ENCODE measurements at places on chromosomes 16 and 17. TPM values are rescaled to one million over a fixed set of nuclear protein-coding genes. Genes with fewer than 3 reads are reported as not detected.

GRCh38 chr17:81423698-81424071 is 28.4 kb downstream of the BAHCC1 start:
- DNase-seq = no peak

DNA sequence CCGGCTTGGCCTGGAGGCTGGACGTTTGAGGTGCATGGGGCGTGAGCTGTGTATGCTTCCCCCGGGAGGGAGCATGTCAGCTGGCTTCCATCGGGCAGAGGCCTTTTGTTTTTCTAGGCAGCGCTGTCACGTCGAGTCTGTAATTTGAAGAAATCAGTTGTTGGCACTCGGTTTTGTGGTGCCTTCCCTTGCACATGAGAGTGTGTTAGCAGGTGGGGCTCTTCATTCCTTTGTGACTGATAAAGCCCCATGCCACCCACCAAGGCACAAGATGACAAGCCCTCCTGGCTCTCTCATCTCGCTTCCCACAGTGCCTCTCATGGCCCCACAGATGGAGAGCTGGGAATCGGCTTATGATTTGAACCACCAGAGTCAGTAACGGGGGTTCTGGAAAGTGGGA is 72.1 kb downstream of the BANP start:
- DNase-seq = no peak

DNA sequence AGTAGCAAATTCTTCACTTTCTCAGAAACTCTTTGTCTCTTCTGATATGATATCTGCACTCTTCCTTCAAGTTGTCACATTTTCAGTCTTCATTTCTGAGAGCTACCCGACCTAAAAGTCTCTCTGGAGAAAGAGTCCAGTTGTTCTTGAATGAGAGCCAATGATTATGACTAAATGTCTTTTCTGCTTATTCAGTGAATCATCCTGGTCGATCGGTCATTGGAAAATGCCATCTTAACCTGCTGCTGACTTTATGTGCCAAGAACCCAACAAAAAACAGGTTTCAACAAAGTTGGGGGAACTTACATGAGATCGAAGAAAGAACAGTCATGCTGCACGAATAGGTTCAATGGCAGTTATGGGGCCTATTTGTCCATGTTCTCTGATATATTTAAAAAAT is 15.9 kb downstream of the SOX9 start:
- no peak for DNase-seq

- peak; percentile 43 for DNase-seq
Measured at GRCh38 chr17:39576187-39576586, 31.5 kb downstream of the NEUROD2 start.

DNA sequence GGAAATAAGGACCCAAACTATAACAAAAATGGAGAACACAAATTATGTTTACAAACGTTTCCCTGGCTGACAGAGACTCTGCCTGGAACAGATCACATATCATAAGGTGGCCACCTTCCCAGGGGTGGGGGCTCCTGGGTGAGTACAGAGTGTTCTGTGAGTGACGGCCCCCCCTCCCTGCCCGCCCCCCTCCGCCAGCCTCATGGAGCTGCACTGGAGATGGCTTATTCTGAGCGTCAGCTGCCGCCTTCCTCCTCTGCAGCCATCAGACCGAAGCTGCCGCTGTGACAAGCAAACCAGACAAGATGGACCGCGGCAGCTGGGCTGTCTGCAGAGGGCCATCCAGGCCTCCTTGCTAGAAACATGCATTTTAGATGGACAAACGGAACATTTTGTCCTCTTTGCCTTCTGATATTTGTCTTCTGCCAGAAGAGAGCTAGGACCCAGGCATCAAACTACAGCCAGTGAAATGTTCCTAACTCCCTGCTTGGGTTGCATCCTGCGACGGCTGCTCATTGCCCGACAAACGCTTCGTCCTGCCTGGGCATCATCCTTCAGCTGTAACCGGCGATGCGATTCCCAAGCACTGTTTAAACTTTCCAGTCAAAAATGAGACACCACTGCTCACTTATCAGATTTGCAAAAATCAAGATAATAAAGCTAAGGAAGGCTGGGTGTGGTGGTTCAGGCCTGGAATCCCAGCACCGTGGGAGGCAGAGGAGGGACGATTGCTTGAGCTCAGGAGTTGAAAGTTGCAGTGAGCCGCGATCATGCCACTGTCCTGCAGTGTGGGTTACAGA is 15.3 kb upstream of the RPTOR start:
- DNase-seq = no peak

DNA sequence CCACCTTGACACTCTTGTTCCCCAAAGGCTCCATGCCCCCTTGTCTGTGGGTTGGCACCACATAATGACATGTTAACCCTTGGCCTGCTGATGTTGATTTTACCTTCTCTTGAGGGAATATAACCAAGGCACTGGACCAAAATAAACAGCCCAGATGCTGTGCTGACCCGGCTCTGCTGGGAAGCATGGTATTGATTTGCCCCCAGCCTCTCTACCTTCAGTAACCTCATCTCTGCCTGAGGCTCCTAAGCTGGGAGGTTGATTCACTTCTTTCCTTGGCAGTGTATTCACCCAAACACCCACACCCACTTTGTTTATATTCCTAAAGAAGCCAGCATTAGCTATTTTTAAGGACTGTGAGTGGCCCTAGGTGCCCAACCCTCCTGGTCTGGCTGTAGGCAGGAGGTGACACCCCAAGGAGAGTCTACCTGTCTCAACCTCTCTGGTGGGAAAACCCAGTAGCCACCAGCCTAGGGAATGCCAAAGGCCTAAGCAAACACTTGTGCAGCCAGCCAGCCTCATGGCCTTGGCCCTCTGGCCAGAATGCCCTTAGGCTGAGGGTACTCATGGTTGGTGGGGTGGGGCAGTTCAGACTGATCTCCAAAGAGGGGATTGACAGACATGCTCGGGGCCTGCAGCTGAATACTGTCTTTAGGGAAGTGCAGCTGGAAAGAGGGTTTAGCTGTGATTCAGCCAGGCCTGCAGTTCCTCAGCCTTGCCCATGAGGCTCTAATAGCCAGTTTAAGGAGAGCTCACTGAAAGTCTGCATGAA is 42.7 kb downstream of the GNAO1 start:
- DNase-seq = no peak

DNA sequence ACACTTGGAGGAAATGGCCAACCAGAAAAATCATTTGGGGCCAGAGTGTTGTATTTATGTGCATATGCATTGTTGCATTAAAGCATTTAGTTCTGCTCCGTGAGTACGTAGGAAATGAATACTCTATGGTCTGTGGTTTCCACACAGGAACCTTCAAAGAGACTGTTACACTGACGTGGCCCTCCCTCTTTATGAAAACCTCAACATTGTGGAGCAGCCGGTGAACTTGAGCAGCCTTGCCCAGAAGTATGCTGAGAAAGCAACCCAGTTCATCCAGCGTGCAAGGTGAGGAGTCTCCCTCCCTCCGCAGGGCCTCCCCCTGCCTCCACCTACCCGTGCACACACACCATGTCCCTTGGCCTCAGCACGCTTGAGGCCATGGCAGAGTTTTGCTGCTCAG is 65.2 kb downstream of the ARSG start:
- no peak for DNase-seq

- DNase-seq = no peak
Measured at GRCh38 chr16:69925311-69925710, 25.8 kb upstream of the CLEC18A start.

DNA sequence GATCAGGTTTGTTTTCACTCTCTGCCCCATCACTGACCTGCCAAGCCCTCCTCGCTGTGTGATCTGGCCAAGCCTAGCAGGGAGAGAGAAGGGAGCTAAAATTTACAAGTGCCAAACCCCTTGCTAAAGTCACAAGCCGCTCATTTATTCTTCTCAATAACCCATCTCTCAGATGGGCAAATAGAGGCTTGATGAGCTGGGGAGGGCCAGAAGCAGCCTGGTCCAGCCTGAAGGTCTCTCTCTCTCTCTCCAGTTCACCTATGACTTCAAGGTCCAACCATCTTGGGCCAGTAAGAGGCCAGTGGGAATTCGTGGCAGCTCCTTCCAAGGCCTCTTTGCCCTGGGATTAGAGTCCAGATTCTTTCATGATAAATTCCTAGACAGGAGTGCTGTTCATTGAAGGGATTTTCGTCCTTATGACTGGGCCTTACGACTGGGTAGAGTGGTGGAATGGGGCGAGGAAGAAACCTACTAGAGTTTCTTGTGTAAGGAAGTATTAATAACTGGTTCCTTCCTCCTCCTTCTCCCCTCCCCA is 3.4 kb downstream of the CA7 start:
- no peak for DNase-seq

- DNase-seq = no peak
Measured at GRCh38 chr17:2713881-2714280, 2.3 kb upstream of the CLUH start.

DNA sequence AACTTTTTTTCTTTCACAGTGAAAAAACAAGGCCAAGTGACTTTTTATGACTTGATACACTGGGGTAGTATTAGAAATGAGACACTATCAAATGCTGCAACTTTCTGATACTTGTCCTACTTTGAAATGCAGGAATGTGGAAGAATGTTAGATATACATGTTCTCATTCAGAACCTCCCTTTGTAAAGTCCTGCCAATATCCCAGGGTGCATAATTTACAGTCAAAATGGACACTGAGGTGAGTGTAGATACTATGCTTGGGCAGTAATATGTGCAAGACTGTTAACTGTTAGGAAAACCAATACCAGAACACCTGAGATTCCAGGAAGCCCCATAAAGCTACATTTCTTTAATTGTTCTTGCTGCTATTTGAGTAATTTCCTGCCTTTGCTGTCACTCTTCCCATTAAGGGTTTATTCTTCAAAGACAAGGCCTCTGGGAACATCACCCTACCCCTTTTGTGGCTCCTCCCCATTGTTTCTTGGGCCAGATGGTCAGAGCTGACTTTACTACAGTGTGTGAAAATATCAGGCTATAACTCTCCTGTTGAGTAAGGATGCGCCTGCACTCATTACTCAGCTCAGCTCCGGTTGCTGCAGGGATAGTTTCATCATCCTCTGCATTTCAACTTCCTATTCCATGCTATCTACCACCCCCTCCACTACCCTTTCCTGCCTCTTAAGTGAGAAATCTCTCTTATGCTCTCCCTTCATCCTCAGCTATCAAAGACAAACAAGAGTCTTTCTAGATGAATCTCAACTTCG is 48.7 kb downstream of the TMEM100 start:
- DNase-seq = no peak

DNA sequence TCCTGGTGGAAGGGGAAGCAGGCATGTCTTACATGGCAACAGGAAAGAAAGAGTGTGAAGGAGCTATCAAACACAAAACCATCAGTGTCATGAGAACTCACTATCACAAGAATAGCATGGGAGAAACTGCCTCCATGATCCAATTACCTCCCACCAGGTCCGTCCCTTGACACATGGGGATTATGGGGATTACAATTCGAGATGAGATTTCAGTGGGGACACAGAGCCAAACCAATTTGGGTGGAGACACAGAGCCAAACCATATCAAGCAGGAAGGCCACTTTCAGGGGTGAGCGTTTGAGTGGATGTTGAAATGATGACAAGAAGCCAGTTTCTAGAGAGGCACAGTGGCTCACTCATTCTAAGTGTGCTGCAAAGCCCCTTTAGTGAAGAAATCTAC is 143.8 kb downstream of the CPPED1 start:
- DNase-seq = no peak

- DNase-seq = no peak
Measured at GRCh38 chr17:64741038-64741641, 79.0 kb upstream of the SMURF2 start.

DNA sequence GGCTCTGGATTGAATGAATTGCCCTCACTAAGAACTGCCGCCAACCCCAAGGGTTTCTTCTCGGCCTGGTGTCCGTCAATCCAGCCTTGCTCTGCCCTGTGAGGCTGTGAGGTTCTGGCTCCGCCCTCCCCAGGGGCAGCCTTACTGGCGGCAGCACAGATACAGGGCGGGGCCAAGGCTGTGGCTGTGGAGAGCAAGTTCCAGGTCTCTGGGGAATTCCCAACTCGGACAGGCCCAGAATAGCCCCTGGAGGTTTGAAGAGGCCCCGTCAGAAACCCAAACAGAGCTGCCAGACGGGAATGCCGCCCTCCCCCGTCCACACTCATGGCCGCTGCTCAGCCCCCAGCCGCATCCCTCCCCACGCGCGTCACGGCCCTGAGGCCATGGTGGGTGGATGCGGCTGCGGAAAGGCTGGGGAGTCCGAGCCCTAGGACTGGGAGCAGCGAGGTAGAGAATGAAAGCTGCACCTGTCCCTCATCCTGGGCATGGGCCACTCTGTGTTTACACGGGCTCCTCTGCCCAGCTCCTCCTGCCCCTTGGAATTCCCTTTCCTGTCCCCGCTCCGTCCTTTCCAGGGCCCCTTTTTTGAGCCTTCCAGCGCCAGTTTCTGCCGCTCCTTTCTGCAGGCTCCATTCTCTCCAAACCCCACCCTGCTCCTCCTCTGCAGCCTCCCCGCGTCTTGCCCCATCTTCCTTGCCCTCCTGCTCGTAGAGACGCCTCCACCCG is 660 bp upstream of the PRRT2 start:
- no peak for DNase-seq

- DNase-seq = no peak
Measured at GRCh38 chr17:33266611-33267010, 26.5 kb downstream of the ASIC2 start.

- no peak for DNase-seq
Measured at GRCh38 chr17:50360486-50361115, 12.4 kb downstream of the MRPL27 start.

DNA sequence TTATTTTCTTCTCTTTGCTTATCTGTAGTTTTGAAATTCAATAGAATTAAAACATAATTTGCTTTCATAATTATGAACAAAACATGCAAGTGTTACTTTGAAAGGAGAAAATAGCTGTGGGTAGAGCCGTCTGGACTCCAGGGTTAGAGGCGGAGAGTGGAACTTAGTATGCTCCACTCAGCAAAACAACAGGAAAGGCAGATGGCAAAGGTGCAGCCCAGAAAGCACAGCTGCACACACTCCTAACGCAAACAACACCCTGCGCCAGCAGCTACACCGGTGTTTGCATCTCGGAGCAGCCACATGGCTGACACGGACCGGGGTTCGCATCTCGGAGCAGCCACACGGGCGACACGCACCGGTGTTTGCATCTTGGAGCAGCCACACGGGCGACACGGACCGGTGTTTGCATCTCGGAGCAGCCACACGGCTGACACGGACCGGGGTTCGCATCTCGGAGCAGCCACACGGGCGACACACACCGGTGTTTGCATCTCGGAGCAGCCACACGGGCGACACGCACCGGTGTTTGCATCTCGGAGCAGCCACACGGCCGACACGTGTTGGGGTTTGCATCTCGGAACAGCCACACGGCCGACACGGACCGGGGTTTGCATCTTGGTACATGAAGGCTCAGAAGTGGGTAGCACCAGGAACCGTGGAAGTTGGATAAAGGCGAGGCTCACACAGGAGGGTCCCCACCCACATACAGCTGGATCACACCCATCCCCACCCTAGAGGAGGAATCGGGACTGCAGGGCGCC is 12.2 kb upstream of the CAPN15 start:
- DNase-seq = no peak

The SLFN12L gene
- total RNA-seq = under 0.01 TPM

The C1QL1 gene
- total RNA-seq = not detected

The BICDL2 gene
- total RNA-seq = not detected

The GH2 gene
- not detected for total RNA-seq

The TNK1 gene
- total RNA-seq = 4.3 TPM

The CCL7 gene
- total RNA-seq = not detected

The CX3CL1 gene
- total RNA-seq = under 0.01 TPM

All from hematopoietic multipotent progenitor cell (in vitro differentiated cells).